ENCODE measurements at places on chromosomes 16 and 17.

- DNase-seq = no peak
These were observed 8.3 kb upstream of the SBK1 start for GRCh38 chr16:28283798-28284577.

DNA sequence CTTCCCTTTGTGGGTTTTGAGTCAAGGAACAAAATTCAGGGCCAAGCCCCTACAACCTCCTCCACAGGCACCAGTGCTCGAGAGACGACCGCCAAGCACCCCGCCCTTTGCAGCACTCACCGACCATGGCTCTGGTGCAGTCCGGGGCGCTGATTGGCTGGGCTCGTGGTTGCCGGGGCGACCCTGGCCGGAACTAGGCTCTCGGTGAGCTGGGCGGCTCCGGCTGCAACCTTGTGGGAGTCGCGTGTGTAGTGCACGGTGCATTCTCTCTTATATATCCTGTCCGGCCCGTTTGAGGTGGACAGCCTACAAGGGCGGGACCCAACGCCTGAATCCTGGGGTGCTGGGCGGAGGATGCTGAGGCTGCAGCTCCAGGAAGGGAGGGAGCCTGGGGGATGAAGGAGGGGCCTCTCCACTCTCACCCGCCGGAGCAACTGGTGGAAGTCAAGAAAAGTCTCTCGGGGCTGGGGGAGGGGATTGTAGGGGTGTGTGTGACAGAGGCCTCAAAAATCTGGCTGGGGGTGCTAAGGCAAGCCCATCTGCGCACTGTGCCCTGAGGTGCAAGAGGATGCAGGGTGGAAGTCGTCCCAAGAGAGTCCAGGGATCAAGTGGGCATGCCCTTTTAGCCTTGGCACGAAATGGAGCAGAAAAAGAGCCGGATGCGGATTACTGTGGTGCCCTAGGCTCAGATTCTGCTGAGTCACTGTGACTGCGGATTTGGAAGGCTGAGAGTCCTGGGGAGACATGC lies at the start of gene NQO1:
NQO1 (minus strand) TSS at position 248 of the 748 bp plus-strand sequence; CDS start at position 127, 121 bp downstream.
- DNase-seq = peak; percentile 85

DNA sequence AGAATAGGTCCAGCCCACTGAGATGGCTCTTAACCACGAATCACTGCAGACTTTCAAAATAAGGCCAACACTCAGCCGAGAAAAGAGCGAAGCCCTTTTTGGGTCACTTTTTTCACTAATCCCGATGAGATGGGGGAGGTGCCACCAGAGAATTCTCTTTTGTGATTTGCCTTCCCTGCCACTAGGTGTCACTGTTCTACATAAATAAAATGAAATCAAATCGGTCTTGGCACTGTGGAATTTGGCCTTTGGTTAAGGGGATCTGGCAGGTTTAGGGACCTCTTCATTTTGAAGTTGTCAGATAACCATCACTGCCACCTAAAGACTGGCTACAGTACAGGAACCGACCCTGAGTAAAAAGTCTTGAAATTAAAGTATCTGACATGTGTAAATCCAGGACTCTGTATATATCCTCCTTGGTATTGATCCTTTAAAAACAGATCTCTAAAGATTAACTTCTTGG lies 147.0 kb downstream of the HS3ST4 start:
- DNase-seq = no peak

DNA sequence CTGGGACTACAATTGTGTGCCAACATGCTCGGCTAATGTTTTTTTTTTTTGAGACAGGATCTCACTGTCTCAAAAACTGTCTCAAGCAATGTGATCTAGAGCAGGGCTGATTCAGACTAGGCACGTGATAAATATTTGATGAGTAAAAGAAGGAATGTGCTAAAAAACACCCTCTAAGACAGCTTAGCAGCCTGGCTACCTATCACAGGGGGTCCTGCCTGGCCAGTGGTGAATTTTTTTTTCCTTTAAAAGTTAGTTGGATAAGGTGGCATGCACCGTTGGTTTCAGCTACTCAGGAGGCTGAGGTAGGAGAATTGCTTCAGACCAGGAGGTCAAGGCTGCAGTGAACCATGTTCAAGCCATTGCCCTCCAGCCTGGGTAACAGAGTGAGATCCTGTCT lies 14.8 kb upstream of the GPATCH8 start:
- DNase-seq = no peak

- no peak for DNase-seq
These were observed 17.3 kb upstream of the HEXD start for GRCh38 chr17:82400830-82401229.

GRCh38 chr17:57365420-57365819 lies 109.1 kb downstream of the MSI2 start:
- no peak for DNase-seq

GRCh38 chr16:65749506-65749905 lies 617.0 kb upstream of the CDH5 start:
- no peak for DNase-seq

GRCh38 chr16:88940862-88941817 lies 35.9 kb downstream of the CBFA2T3 start:
- no peak for DNase-seq

- DNase-seq = no peak
These were observed 6.8 kb downstream of the UBALD2 start for GRCh38 chr17:76271669-76272540.

DNA sequence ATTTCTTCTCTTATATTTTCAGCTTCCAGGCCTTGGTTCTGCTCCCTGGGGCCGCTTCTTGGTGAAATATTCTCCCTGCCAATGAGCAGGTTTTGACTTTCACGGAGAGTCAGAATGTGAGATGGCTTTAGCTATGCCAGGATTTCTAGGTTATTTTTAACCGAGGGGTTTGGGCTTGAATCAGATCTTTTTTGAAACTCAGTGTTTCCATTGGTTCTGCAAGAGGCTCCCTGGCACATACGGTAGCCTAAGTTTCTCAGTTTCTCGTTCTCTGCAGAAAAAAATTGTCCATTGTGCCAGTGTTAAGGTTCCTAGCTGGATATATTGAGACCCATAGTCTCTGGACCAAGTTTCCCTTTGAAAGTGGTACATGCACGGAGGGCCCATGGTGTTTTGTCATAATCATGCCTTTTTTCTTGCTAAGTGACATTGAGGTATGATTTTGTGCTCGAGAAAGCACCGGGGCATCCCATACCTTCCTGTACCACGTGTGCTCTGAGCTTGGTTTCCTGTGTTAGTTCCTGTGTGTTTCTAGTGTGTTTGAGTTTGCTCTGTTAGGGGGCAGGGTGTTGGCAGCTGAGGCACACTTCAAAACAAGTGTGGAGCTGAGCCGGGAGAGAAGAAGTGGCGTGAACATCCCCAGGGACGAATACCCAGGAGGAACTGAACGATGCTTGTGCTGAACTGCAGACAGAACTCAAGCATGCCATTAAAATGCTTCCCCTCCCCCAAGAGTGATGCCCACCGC lies 127.2 kb downstream of the HS3ST3B1 start:
- no peak for DNase-seq
